Activated CD8-positive, alpha-beta T cell treated with anti-CD3 and anti-CD28 coated beads for 36 hours (primary cell): ENCODE measurements at places on chromosomes 11 and 22.

GRCh38 chr11:12812849-12813248 lies 138.6 kb downstream of the TEAD1 start:
- no peak overlapping the region for H3K27ac ChIP-seq
- H3K4me3 ChIP-seq, result no peak overlapping the region
- DNase-seq, result no peak
- H3K36me3 ChIP-seq, result no peaks in the 10 kb centered on the region
- peaks cover 15% of the 10 kb centered on the region for H3K27me3 ChIP-seq

DNA sequence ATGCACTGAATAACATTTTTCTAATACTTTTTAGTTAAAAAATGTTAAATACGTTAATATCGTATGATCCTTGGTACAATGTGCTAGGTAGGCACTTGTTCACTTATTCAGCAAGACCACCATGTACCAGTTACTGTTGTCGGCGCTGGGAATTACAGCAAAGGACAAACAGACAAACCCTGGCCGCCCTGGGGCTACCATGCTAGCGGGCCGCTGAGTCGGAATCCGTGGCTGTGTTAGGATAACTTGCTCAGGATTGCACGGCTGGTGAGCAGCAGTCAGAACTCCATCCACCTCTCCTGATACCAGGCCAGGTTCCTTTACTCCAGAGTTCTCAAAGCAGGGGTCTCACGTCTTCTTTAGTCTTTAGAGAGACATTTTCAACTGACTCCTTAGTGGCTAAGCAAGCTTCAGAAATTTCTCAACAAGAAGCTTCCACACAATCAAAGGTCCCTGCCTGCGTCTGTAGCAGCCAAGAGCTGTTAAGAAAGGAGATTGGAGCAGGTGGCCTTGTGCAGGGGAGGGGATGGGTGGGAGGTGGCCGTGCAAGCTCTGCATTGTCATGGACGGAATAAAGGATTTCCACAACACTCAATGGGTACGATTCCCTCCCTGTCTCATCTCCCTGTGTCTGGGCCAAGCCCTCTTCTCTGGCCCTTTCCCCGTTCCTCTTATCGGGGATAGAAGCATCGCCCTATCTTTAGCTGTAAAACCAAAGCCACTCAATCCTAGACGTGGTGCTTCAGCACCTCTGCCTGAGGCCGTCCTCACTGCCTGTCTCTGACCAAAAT lies 39.8 kb upstream of the NNMT start:
- H3K27ac ChIP-seq, result no peak overlapping the region
- H3K27me3 ChIP-seq, result no peaks in the 10 kb centered on the region
- H3K4me1 ChIP-seq, result no peaks in the 10 kb centered on the region

DNA sequence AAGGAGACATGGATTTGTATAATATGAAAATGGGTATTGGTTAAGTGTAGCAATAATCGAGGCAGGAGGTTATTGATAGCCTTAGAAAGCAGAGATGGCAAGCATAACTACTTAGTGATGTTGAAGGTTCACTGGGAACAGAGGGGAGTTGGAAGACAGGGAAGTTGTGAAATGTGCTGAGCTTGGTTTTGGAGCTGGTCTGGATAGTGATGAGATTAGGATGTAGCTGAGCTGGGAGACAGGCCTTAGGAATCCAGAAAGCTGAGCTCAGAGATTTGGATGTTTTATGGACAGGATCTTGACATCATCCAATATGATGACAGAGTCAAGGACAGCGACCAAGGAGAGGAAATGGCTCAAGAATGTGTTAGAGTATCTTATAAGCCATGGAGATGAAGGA lies 113.1 kb downstream of the ARHGAP42 start:
- no peaks in the 10 kb centered on the region for H3K4me1 ChIP-seq
- H3K27me3 ChIP-seq, result no peaks in the 10 kb centered on the region
- DNase-seq, result no peak
- no peaks in the 10 kb centered on the region for H3K36me3 ChIP-seq
- H3K27ac ChIP-seq, result no peak overlapping the region

DNA sequence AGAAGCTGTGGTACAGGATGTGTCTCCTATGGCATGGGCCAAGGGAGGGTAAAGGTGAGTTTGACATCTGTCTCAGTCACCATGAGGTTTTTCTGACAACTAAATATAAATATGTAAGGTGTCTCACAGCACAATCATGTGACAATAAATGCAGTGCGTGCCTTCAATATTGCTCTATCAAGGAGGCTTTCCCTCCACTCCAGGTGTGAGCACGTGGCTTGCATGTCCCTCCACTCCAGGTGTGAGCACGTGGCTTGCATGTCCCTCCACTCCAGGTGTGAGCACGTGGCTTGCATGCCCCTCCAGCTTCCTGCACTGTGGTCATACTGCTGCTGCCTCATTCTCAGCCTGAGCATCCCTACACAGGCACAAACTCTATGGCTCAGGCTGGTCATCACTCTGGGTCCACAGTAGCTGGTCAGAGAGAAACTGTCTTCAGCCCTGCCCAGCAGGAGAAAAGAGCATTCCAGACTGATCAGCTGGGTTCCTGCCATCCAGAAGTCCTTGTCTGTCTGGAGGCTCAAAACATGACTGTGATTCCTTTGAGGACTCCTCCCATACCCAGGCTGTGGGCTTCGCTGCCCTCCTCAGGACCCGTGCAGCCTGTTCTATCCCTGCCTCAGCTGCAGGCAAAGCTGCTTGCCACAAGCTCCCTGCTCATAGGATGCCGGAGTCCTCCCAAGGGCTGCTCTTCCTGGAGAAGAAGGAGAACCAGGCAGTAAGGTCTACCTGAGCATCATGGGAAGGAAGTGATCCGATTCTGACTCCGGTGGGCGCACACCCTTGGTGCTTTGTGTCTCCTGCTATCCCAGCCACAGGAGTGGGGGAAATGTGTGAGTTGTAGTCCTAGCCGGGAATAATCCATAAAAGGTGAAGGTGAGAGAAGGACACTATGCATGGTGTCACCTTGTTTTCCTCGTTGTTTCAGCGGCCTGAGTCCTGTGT lies 33.4 kb upstream of the VPREB1 start:
- H3K4me3 ChIP-seq, result no peak overlapping the region
- no peaks in the 10 kb centered on the region for H3K36me3 ChIP-seq
- peaks cover 1% of the 10 kb centered on the region for H3K27me3 ChIP-seq
